Lung (tissue), 17 donors: ENCODE measurements at places on chromosomes 5 and 9. TPM values are rescaled to one million over a fixed set of nuclear protein-coding genes. Genes with fewer than 3 reads are reported as not detected.

NREP gene
- total RNA-seq, result 326 TPM

DNA sequence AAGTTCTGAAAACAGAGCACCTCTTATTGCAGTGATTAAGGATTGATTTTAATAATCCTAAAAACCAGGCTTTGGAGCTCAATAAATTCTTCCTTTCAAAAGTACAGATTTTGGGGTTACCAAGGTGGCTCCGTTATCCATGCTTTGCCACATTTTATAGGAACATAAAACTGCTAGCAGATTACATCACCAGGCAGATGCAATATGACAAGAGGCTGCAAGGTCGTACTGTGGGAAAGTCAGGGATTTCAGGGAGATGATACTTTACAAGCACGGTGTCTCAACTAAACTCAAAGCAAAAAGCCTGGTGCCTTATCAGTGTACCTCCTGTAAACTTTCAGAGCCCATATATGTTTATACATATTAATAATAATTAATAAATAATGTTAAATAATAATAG lies 28.6 kb downstream of the ADAMTSL1 start:
- no peak overlapping the region for H3K4me3 ChIP-seq
- H3K36me3 ChIP-seq, result no peaks in the 10 kb centered on the region
- no peak for DNase-seq

- H3K27me3 ChIP-seq, result no peaks in the 10 kb centered on the region
- H3K4me1 ChIP-seq, result no peaks in the 10 kb centered on the region
- H3K4me3 ChIP-seq, result no peak overlapping the region
These were observed 144.0 kb upstream of the PLPPR1 start for GRCh38 chr9:100884518-100884917.

GRCh38 chr9:120358877-120359276 lies 221.1 kb downstream of the CDK5RAP2 start:
- no peak overlapping the region for H3K27ac ChIP-seq
- no peaks in the 10 kb centered on the region for H3K4me1 ChIP-seq
- H3K36me3 ChIP-seq, result no peaks in the 10 kb centered on the region

DNA sequence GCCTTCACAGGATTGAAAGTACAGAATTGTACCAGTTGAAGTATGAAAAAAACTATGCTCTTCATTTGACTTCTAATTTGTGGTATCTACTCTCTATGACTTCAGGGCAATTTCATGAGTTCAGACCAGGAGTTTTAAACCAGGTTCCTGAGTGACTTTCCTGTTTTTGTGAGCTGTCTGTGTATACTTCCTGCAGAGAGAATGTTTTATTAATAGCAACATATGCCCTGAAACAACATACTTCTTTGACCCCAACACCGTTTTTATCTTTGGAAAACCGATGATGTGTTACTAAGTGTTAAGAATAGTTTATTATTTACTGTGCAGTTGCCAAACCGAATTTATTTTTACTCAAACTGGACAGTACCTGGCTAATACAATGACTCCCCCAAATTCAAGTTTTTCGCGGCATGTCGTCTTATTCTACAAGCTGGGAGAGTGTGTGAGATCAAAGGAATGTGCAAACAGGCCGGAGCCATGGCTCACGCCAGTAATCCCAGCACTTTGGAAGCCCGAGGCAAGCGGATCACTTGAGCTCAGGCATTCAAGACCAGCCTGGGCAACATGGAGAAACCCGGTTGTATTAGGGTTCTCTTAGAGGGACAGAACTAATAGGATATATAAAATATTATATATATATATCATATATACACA lies 58.7 kb upstream of the ERBIN start:
- H3K4me1 ChIP-seq, result no peaks in the 10 kb centered on the region
- peak; percentile 13 for DNase-seq
- peak overlapping the region; percentile 47 for H3K27ac ChIP-seq
- no peak overlapping the region for H3K4me3 ChIP-seq

DNA sequence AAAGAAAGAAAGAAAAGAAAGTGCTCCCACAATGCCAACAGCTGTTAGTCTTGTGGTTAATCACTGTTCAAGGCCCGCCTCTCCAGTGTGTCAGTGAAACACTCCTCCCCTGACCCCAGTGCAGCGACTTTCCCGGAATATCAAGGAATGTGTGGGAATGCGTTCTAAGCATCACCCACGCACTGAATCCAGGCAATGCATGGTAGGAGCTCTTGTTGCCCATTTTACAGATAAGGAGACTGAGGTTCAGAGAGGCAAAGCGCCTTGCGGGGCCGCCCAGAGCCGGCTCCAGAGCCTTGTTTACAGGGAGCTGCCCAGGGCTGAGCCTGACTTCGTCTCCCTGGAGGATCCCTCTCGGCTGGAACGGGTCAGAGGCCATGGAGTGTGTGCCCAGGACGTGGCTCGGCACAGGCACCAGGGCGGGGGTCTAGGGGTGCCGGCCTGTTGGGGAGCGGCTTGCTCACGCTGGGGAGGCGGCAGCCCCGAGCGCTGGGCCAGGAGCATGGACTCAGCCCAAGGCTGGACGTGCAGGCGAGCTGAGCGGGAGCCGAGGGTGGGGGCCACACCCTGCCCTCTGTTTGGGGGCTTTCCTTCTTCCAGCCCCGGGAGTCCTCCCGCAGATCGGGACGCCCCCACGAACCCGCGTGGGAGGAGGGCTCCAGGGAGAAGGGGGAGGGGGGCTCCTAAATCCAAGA lies 823 bp downstream of the ST6GALNAC6 start:
- peak overlapping the region; percentile 91 for H3K4me3 ChIP-seq
- peaks cover 26% of the 10 kb centered on the region for H3K36me3 ChIP-seq
- H3K27me3 ChIP-seq, result no peaks in the 10 kb centered on the region
- peak; percentile 72 for DNase-seq
- peak overlapping the region; percentile 77 for H3K27ac ChIP-seq
- H3K4me1 ChIP-seq, result peaks cover 6% of the 10 kb centered on the region

DBH gene
- total RNA-seq, result 0.06 TPM

PCDHA9 gene
- total RNA-seq, result 0.68 TPM

WDR38 gene
- total RNA-seq, result 28.9 TPM

DNA sequence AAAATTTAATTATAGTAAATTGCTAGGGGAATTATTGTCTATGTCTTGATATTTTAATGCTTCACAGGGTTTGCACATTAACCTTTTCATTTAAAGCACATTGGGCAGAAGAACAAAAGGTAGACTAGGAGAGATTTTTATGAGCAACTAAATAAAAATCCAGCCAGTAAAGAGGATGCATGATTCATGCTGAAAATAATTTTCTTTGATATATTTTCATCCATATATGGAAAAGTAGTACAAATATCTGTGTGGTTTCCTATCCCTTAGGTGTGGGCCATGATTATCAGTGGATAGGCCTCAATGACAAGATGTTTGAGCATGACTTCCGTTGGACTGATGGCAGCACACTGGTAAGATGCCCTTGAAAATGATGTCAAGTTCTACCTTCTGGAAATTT lies 83.1 kb downstream of the VCAN start:
- no peaks in the 10 kb centered on the region for H3K27me3 ChIP-seq
- no peak for DNase-seq
- H3K4me3 ChIP-seq, result no peak overlapping the region
- peaks cover 50% of the 10 kb centered on the region for H3K36me3 ChIP-seq
- peaks cover 53% of the 10 kb centered on the region for H3K4me1 ChIP-seq
- H3K27ac ChIP-seq, result no peak overlapping the region

DNA sequence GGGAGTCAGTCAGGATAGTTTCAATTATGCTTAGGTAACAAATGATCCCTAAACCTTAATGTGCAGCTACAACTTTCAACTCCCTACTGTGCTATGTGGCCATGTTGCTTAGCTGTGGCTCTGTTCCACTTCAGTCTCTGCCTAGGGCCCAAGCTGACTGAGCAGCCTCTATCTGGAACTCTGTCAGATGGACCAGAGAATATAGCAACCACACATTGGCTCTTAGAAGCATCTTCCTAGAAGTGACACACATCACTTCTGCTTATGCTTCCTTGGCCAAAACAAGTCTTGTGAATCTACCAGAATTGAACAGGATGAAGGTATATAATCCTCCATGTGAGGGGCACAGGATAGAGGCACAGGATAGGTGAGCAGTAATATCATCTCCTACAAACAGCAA lies 36.7 kb upstream of the TNC start:
- no peaks in the 10 kb centered on the region for H3K36me3 ChIP-seq
- H3K27me3 ChIP-seq, result no peaks in the 10 kb centered on the region
- no peaks in the 10 kb centered on the region for H3K4me1 ChIP-seq
- no peak overlapping the region for H3K27ac ChIP-seq
- H3K4me3 ChIP-seq, result no peak overlapping the region

GRCh38 chr5:40475561-40475960 lies 204.2 kb upstream of the PTGER4 start:
- peak; percentile 18 for DNase-seq
- H3K27ac ChIP-seq, result no peak overlapping the region
- no peaks in the 10 kb centered on the region for H3K4me1 ChIP-seq

GRCh38 chr9:19440823-19441580 lies 32.2 kb downstream of the ACER2 start:
- H3K36me3 ChIP-seq, result no peaks in the 10 kb centered on the region
- no peak overlapping the region for H3K4me3 ChIP-seq
- H3K4me1 ChIP-seq, result no peaks in the 10 kb centered on the region

- H3K4me1 ChIP-seq, result no peaks in the 10 kb centered on the region
- no peak for DNase-seq
- no peaks in the 10 kb centered on the region for H3K36me3 ChIP-seq
- no peaks in the 10 kb centered on the region for H3K27me3 ChIP-seq
- H3K4me3 ChIP-seq, result no peak overlapping the region
These were observed 9.6 kb upstream of the OR5C1 start for GRCh38 chr9:122779181-122779580.

GRCh38 chr5:59193616-59194319 lies 610.9 kb downstream of the RAB3C start:
- no peaks in the 10 kb centered on the region for H3K36me3 ChIP-seq
- no peak for DNase-seq
- H3K27ac ChIP-seq, result no peak overlapping the region
- no peak overlapping the region for H3K4me3 ChIP-seq
- peaks cover 8% of the 10 kb centered on the region for H3K4me1 ChIP-seq

DNA sequence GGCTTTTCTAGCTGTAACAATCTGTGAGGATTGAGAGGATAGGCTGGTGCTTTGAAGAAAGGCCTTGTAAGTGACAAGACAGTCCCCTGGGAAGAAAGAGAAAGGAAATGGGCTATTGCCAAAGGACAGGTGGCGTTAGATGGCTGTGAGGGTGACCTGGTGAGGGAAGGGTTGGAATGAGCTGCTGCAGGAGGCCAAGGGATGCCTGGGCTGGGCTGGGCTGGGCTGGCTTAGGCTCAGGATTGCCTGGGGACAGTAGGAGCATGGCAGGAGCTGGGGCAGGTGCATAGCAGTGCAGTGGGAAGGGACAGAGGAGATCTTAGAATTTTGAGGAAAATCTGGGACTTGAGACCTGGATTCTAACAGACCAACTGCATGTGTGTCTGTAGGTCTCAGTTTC lies 9.7 kb upstream of the MYOZ3 start:
- DNase-seq, result no peak
- peaks cover 24% of the 10 kb centered on the region for H3K36me3 ChIP-seq
- H3K27me3 ChIP-seq, result no peaks in the 10 kb centered on the region
- no peak overlapping the region for H3K27ac ChIP-seq

DNA sequence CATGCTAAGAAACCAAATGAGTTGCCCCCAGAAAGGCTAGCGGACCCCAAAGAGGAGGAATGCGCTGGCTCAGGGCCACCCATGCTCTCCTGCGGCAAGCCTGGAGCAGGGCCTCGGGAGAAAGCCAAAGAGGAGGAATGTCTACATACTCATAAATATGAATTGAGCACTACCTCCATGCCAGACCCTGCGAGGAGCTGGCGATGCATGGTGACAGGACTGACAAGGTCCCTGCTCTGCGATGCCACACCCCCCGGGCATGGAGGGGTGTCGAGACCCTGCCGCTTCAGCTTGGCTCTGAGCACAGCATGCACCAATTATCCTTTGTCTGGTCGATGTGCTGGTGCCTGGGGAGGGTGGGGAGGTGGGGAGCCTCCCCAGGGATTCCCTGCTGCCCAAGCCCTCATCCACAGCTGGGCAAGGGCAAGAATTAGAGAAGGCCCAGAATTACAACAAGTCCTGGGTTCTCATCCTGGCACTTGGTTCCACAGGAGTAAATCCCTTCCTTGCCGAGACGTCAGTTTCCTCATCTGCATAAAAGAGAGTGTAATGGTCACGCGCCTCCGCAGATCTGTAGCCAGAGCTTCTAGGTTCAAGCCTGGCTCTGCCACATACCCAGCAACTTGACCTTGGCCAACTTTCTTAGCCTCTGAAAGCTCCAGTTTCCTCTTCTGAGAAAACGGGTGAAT lies 74.4 kb downstream of the FAM114A2 start:
- no peaks in the 10 kb centered on the region for H3K4me1 ChIP-seq
- no peaks in the 10 kb centered on the region for H3K36me3 ChIP-seq
- no peak overlapping the region for H3K27ac ChIP-seq
- no peaks in the 10 kb centered on the region for H3K27me3 ChIP-seq

DNA sequence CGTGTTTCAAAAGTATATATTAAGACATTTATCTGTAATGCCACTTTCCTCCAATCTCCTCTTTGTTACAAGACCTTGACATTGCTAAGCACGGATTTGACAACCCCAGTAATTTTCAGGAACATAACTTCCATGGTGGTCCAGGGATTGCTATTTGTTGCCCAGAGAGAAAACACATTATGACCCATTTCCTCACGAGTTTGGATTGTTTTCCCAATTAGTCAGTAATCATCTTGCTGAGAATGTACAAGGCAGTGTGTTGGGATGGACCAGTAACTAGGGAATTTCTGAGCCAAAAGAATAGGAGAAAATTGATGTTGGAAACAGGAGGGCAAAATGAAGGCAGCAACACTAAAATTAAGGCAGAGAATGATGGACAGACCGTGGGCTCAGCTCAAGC lies 574.1 kb downstream of the EBF1 start:
- H3K27me3 ChIP-seq, result no peaks in the 10 kb centered on the region
- no peak overlapping the region for H3K27ac ChIP-seq
- H3K4me3 ChIP-seq, result no peak overlapping the region
- no peak for DNase-seq
- no peaks in the 10 kb centered on the region for H3K36me3 ChIP-seq
- H3K4me1 ChIP-seq, result no peaks in the 10 kb centered on the region

GRCh38 chr9:77511525-77511924 lies 136.6 kb downstream of the GNA14 start:
- H3K27ac ChIP-seq, result no peak overlapping the region
- H3K36me3 ChIP-seq, result no peaks in the 10 kb centered on the region
- no peak for DNase-seq
- no peaks in the 10 kb centered on the region for H3K4me1 ChIP-seq
- no peak overlapping the region for H3K4me3 ChIP-seq

KLF4 gene
- total RNA-seq, result 80.7 TPM
